ENCODE measurements at places on chromosomes 5 and 9. TPM values are rescaled to one million over a fixed set of nuclear protein-coding genes. Genes with fewer than 3 reads are reported as not detected.

The TNFSF15 gene
- 0.05 TPM for total RNA-seq

DNA sequence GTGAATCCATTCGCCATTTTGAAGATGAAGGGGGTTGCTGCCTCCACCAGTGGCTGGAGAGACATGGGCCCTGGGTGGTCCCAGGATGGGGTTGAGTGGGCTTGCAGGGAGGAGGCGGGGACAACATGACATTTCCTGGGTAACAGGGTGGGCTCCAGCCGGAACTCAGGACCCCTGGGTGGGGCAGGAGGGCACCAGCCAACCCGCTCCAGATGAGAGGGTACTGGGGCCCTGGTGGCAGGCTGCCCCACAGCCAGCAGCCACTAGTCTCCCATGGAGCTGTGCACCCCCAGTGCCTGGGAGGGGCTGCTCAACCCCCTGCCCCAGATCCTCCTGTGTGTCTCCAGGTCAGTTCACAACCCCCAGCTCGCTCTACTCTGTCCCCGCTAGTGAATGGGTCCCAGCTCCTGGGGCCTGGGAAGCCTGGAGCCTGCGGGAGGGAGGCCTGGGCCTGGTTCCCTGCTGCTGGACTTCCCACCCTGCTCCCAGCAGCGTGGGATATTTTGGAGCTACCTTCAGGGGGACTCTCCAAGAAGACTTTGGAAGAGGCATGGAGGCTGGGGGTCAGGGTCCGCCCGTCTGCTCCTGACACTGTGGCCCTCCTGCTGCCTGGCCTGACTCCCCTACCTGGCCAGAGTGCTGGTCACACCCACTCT, 55.9 kb downstream of the AHRR start:
- no peak for DNase-seq

DNA sequence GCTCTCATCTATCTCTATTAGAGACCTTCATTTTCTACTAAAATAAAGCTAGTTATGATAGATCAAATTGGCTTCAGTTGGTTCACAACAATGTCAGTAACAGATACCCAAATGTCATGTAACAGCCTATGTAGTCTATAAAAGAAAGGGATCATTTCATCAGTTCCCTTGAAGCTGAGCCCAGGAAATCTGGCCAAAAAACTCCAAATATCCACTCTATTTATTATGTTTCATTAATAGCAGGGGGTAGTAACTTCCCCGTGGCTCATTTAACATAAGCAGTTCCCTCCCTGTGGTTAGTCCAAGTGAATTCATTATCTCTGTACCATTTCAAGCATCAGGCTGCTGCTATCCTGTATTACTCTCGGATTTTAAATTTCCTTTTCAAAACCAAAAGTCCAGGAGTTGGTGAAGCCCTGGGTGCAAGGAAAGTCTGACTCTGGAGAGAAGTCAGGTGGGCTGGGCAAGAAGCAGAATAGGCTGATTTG, 66.0 kb downstream of the SH3PXD2B start:
- DNase-seq, result no peak

- no peak for DNase-seq
These were observed 68.5 kb downstream of the PRLR start for GRCh38 chr5:35161652-35162273.

GRCh38 chr5:132528866-132529634, 14.3 kb downstream of the IL5 start:
- no peak for DNase-seq

- no peak for DNase-seq
These were observed 56.9 kb downstream of the ACER2 start for GRCh38 chr9:19465586-19466279.

DNA sequence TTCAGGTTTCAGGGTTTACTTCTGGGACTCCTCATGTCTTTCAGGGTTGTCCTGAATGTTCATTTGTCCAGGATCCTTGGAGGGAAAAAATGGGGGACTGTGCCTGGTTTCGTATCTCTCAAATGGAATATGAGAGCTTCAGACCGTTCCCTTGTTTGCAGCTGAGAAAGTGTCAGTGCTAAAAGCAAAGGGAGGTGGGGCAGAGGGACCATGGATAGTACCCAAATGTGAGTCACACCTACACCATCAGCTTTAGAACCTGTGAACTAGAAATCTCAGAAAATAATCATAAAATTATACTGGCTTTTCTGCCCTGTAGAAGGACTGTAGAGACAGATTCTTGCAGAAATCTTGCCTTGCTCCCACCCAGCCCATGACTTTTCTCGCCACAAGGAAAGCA, 84.3 kb upstream of the TAF11L2 start:
- no peak for DNase-seq

Measured in HFFc6 (cell line).